NCI-H1105 treated with DMSO at 0.1 percent for 48 hours (cell line): ENCODE measurements at places on chromosomes 3 and 15.
A peak's percentile ranks its signal among the peaks of the same experiment; 100 is the strongest.

- DNase-seq, result no peak
Observed at GRCh38 chr3:52443791-52444687, 864 bp downstream of the SEMA3G start.

GRCh38 chr15:98525661-98526001, 122.7 kb upstream of the IGF1R start:
- DNase-seq, result no peak

DNA sequence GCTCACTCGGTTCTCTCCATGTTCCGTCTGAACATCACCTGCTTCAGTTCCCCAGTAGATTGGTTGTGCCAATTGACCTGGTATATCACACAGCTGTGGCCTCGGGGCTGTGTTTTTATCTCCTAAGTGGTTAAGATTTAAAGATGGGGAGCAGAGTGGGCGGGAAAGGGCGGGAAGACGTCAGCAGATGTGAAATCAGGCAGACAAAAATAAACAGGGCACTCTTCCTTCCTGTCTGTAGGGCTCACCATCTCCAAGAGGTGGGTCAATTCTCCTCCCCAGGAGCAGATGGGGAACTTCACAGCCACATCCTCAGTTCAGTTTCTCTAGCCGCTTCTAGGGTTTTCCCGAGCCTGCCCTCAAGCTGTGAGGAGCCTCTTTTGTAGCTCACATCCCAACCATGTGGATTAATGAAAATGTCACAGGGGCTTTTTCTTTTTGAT, 26.8 kb upstream of the LIMD1 start:
- DNase-seq, result no peak

DNA sequence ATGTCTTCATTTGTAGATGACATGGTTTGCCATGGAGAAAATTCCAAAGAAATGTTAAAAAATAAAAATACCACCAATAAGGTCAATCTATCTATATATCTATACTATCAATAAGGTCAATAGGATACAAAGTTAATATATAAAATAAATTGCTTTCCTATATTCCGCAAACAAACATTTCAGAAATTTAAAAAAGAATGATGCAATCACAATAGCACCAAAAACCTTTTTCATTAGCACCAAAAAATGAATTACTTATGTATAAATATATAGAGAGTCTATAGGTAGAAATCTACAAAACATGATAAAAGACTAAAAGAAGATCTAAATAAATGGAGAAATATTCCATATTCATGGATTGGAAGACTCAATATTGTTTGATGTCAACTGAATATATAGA, 22.8 kb upstream of the GOLGA8A start:
- no peak for DNase-seq

DNA sequence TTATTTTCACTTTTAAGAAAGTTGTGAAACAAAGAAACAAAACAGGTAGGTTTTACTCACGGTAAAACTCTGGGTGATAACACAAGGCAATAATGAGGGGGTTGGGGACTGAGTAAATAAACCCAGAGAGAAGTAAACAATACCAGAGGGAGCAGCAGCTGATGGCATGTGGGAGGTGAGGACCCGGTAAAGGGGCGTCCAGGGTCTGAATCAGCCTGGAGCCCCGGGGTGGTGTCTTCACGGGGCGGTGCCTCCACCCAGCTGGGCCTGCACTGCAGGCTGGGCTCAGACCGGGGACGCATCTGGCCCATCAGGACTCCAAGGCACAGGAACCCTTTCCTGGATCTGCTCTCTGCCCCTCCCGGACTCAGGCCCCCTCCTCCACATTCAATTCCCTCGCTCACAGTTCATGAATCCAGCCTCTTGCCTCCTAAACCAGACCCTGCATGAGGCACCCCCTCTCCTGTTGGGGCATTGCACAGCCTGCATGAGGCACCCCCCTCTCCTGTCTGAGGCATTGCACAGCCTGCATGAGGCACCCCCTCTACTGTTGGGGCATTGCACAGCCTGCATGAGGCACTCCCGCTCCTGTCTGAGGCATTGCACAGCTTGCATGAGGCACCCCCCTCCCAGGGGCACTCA, 73.9 kb upstream of the MFGE8 start:
- no peak for DNase-seq

DNA sequence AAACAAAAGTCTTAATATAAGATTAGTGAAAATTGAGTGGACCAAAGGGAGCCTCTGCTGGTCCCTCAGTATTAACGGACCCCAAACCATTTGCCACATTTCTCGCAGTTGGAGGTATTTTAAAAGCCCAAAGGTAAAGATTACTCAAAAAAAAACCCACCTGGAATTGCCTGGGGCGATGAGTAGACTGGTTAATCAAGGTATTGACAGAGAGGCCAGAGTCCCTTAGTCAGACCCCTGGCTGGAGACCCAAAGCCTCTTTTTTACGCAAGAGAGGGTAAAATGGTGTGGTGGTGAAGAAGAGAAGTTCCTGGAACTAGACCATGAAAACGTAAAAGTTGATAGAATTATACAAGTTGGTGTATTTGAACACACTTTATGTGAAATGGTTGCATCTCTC, 137.2 kb downstream of the IMPG2 start:
- no peak for DNase-seq

- DNase-seq, result no peak
Observed at GRCh38 chr3:51395493-51396213, 4.6 kb downstream of the RBM15B start.

- no peak for DNase-seq
Observed at GRCh38 chr3:14200276-14200675, 21.7 kb downstream of the LSM3 start.

- DNase-seq, result no peak
Observed at GRCh38 chr3:23552506-23552905, 253.2 kb upstream of the UBE2E1 start.

GRCh38 chr15:49110158-49110944, 45.0 kb downstream of the COPS2 start:
- no peak for DNase-seq

GRCh38 chr15:36294359-36294758, 285.1 kb upstream of the CDIN1 start:
- DNase-seq, result no peak

DNA sequence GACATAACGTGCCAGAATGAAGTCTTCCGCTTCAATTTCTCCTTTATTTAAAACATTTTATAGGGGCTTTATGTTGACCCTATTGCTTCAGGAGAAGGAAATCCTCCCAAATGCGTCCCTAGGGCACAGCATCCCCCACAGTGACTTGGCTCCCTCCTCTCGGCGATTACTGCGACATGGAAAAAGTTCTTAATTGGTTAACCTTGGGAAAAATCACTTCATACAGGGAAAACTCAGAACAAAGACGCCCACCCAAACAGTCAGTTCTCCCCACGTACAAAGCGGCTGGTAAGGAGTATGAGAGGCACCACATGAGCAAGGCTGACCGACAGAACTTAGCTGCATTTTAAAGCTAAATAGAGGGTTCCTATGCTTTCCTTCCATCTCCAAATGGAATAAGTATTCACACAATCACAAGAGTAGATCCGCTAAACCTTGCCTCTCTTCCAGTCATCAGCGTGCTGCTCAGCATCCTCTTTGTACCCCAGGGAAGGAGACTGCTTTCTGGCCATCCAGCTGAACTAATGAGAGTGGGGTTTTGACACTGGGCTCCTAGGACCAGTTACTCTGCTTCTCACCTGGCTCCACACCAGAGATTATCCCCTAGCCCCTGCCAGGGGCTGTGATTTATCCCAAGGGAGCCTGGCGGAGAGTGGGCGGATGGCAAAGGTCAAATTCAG, 415.3 kb upstream of the WNT5A start:
- DNase-seq, result no peak

- DNase-seq, result no peak
Observed at GRCh38 chr3:127844326-127844942, 22.1 kb upstream of the MGLL start.

GRCh38 chr3:32203854-32204253, 34.6 kb upstream of the CMTM8 start:
- DNase-seq, result no peak

- no peak for DNase-seq
Observed at GRCh38 chr3:137471130-137471529, 293.0 kb upstream of the SOX14 start.

DNA sequence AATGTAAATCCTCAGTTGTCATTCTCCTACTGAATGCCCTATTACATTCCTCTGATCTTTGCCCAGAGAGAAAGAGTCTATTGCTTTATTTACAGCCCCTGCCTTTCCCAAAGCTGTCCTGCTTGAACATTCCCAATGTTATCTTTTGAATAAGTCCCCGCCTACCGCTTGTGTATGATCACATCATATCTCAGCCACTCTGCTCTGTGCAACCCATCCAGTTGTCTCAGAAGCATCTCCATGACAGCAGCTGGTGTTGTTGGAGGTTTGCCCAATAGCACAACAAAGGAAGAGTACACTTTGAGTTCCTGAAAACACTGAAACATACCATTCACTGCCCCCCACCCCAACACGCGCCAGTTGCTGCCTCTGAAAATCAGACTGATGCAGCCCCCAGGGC, 22.0 kb upstream of the FAM3D start:
- peak; percentile 36 for DNase-seq

GRCh38 chr15:91813924-91814323, 39.6 kb upstream of the SLCO3A1 start:
- DNase-seq, result no peak

GRCh38 chr3:151214459-151214858, 11.4 kb upstream of the GPR171 start:
- DNase-seq, result no peak

DNA sequence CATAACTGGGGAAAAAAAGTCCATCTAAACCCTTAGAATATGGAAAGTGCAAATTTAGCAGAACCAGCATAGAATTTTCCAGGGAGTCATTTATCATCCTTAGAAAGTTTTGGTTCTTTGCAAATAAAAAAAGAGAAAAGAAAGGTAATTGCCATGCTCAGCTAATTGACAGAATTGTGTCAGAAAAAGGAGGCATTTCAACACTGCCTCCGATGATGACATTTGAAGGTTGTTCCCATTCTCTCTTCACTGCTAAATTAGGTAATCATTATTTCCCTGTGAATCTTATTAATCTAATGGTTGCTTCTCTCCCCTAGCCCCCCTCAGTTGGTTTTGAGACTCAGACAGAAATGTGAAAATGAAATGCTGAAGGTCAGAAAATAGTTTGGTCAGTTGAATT, 139.2 kb downstream of the PDCD6IP start:
- no peak for DNase-seq

DNA sequence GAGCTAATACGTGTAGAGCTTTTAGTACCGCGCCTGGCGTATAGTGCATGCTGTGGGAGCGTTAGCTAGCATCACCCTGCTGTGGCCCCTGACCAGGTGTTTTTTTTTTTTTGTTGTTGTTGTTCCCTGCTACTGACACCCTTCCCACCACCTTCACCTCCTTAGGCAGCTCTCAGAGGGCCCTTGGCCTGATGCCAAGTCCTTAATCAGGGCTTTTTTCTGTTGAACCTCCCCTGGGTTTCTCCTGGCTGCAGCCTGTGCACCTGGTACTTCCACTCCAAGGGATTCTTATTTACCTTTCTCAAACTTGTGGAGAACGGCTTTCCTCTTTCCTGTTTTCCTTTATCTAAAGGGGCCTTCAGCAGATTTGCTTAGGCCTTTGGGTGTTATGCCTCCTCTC, 53.3 kb downstream of the SLC7A14 start:
- peak; percentile 52 for DNase-seq

DNA sequence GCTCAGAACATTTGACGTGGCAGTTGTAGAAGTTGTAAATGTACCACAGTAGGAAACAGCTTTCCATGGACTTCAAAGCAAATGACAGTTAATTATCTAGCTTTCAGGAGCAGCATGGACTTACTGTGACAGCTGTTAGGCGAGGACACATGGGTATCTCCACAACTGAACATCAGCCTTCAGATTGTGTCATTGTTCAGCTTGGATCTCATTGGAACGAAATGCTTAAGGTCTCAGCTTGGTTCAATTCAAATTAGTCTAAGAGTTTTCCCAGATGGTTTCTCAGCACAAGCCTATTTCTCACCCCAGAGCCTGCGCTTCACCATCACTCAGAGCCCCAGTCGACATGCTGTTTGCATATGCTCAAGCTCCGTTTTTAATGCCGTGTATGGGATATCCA, 21.1 kb upstream of the GYG1 start:
- DNase-seq, result no peak

GRCh38 chr15:65101891-65102708, 12.9 kb downstream of the UBAP1L start:
- DNase-seq, result no peak

- no peak for DNase-seq
Observed at GRCh38 chr3:129749692-129750091, 143.2 kb upstream of the PLXND1 start.

DNA sequence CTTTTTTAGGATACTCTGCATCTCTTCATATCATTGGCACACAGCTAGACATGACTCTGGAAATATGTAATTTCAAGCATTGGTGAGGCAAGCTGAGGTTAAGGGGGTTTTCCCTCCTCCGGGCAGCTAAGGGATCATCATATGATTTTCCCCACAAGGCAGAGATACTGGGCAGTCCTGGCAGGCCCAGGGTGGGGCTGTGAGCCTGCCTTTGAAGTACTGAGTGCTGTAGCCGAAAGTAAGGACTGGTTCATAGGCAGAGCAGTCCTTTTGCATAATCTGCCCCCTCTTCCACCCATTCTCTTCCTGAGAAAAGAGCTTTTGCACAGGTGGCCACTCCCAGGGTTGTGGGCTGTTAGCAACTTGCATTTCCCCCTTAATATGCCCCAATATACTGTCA, 168.8 kb upstream of the MANF start:
- DNase-seq, result no peak

GRCh38 chr15:48695088-48695826, 49.7 kb upstream of the FBN1 start:
- DNase-seq, result no peak

- DNase-seq, result peak; percentile 3
Observed at GRCh38 chr3:4865714-4866113, 113.5 kb upstream of the BHLHE40 start.

DNA sequence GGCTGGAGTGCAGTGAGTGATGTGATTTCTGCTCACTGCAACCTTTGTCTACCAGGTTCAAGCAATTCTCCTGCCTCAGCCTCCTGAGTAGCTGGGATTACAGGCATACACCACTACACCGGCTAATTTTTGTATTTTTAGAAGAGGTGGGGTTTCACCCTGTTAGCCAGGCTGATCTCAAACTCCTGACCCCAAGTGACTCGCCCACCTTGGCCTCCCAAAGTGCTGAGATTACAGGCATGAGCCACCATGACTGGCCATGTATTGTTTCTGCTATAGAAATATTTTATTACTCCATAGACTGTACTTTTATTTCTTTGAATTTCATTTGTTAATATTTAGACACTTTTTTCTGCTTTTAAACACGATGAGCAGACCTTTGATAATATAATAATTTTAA, 60.4 kb downstream of the GTF2E1 start:
- DNase-seq, result no peak
